ENCODE measurements at places on chromosomes 7 and 10.

GRCh38 chr10:85012305-85012704 lies 683.9 kb downstream of the CCSER2 start:
- DNase-seq: no peak

GRCh38 chr10:14185316-14186045 lies 145.2 kb downstream of the FRMD4A start:
- DNase-seq: no peak

GRCh38 chr10:60372436-60372835 lies 17.2 kb downstream of the ANK3 start:
- no peak for DNase-seq

DNA sequence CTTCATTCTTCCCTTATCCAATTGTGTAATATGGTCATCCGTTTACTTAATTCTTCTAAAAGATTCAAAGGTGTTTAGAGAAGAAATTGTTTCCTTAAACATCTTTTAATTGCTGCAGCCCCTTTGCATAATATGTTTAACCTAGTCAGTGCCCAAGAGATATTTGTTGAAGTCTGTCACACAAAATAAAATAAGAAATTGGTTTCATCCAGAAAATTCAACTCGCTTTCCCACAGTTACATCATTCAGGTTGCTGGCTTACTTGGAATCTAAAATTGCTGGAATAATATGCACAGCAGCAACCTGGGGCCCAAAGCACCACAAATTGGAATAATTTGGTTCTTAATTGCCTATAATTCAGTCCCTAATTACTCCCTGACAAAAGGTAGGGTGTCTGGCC lies 155.1 kb upstream of the ETV1 start:
- no peak for DNase-seq

- peak; percentile 93 for DNase-seq
These were observed 453.7 kb downstream of the SDK1 start for GRCh38 chr7:3754493-3755341.

DNA sequence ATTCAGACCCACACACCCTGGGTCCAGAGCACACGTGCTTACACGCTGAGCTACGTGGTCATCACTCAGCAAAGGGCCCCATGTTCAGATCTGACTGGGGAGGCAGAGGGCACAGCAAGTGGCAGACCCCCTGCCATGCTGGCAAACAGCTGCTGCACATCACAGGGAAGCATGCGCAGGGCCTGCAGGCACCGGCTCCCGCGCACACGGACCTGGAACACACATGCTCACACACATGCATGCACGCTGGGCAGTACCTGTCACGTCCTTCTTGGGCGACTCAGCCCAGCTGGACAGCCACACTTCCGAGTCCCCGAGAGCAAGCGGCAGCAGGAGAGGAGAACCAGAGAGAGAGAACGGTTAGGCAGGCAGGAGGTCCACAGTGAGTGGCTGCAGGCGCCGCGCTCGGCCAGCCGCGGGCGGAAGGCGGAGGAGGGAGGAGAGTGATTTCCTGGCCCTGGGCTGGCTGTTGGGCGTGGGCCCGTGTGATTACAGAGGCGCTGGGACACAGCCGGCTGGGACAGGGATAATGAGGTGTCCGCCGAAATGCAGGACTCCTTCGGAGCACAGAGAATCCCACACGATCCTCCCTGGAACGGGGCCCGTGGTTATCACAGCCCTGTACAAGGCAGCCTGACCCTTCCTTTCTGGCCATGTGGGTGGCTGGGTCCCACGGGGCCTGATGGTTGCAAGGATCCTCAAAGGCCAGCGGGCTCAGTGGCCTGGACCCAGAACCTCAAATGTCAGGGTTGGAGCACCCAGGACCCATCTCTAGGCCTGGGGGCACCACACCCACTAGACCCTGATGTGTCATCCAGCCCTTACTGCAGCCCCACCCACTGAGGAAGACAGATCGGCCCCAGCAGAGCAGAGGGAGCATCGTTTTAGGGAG lies 175.1 kb downstream of the NEURL1 start:
- DNase-seq: no peak

DNA sequence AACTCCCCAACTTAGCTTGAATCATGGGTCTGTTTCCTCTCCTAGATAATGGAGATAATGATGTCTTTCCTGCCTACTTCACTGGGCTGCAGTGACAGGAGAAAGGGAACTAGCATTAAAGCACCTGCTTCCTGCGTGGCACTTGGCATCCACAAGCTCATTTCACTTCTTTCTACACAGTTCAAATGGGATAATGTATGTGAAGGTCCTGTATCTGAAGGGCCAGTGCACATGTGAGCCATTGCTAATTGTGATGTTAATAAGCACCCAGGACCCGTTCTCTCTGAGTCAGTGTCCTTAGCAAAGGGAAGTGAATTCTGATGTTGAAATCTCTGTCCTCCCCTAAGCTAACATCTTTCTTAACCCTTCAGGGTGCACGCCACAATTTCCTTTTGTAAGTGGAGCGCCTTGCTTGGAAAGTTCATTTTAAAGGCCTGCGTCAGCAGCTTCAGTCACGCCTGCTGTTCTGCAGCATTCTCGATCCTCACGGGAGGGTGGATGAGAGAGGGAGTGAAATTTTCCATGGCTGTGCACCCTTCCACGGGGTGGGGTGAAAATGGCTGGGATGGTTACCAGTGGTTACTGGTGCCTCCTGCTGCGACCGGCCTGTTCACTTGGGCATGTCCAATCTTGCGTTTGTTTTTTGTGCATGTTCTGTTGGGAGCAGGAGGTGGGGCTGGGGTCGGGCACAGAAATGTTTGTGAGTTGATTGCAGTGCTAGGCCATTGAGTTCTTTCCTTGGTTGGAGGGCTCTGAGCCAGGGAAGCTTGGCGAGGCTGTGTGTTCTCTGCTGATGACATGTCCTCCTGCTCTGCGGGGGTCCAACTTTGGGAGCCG lies 59.2 kb downstream of the HK1 start:
- no peak for DNase-seq

GRCh38 chr10:70664702-70665195 lies 7.6 kb upstream of the ADAMTS14 start:
- peak; percentile 23 for DNase-seq

- no peak for DNase-seq
These were observed 32.1 kb upstream of the PTPN12 start for GRCh38 chr7:77504951-77505350.

DNA sequence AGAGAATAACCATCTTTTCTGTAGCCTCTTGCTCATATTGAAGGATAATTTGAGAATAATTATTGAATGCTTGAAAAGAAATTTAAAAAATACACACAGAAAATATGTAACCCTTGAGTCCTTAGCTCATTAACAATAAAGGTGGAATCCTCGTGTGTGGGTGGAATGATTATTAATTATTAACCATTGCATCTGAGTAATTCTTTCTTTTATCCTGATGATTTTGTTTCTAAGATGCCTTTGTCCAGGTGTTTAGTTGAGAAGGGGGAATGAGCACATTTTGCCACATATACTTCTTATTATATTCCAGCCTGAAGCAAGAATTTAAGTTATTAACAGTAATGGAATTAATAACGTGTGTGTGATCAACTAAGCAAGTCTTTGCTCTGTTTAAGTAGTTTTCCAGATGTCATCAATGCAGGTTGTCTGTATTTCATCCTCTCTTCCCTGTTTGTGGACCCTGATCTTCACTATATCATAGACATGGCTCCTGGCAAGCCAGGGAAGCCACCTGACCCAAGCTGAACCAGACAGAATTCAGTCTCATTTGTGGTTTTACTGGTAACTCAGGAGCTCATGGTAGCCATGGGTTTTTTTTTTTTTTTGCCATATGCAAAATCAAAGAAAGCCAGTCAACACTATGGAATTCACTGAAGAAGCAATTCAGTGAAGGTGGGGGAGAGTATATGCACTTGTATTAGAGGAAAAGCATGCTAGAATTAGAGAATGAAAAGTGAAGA lies 144.3 kb downstream of the KIF20B start:
- DNase-seq: no peak

- no peak for DNase-seq
These were observed 41.2 kb upstream of the C10orf71 start for GRCh38 chr10:49257626-49258349.

DNA sequence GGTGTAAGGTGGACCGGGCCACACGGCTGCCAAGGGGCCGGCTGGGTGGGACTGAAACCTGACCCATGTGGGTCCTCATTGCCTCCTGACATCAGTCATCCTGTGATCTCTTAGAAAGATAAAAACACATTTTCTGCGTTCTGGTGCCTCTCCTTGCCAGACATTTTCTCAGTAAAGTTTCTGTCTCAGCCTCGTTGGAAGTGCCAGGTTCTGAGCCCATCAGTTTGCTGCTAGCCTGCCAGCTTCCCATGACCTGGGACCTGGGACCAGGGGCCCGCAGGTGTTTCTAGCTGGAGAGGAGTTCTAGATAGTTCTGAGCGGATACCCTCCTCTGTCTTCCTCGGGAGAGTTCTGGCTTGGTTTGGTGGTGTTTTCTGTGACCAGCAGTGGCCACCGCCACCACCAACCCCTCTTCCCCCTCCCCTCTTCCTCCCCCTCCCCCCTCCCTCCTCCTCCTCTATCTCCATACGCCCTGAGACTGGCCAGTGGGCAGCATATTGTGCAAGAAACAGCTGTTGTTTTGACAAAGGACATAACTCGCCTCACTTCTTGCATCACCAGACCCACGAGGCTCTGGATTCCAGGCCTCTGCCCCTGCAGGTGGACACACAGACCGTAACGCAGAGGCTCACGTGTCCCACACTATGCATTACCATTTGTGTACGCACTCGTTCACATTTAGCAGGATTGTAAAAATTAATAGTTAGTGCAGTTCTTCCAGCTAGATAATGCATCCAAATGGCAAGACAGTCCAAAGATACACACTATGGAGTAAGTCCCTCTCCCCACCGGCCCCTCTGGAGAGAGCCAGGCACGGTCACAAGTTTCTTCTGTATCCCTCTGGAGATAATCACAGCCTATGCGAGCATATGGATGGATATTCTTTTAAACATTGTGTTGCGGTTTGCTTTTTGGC lies 94.6 kb downstream of the CUX1 start:
- no peak for DNase-seq

DNA sequence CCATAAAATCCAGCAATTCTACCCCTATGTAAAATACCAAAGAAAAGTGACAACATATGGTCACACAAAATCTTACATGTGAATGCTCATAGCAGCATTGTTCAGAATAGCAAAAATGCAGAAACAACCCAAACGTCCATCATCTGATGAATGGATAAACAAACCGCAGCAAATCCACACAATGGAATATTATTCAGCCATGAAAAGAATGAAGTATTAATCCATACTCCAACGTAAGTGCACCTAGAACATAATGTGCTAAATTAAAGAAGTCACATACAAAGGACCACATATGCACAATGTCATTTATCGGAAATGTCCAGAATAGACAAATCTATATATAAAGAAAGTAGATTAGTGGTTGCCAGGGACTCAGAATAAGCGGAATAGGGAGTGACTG lies 57.4 kb downstream of the SMURF1 start:
- no peak for DNase-seq

- DNase-seq: no peak
These were observed 4.3 kb downstream of the EBF3 start for GRCh38 chr10:129959544-129960480.

DNA sequence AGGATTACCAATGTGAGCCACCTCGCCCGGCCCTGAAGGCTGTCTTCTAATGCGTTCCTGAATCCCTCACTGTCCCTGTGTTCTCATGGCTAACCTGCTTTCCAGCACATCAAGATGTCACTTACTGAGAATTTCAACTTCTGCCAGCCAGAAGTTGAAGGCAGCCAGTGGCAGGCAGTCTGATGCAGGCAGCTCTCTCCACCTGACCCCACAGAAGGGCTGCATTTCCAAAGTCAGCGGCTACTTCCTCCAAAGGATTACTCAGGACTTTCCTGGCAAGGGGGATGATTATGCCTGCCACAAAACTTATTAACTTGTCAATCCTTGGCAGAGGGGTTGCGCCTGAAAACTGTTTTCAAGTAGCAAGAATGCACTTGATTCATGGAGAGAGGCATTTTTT lies 1219.4 kb downstream of the TYW1 start:
- DNase-seq: no peak

GRCh38 chr7:48742079-48742798 lies 182.1 kb upstream of the CDC14C start:
- no peak for DNase-seq

DNA sequence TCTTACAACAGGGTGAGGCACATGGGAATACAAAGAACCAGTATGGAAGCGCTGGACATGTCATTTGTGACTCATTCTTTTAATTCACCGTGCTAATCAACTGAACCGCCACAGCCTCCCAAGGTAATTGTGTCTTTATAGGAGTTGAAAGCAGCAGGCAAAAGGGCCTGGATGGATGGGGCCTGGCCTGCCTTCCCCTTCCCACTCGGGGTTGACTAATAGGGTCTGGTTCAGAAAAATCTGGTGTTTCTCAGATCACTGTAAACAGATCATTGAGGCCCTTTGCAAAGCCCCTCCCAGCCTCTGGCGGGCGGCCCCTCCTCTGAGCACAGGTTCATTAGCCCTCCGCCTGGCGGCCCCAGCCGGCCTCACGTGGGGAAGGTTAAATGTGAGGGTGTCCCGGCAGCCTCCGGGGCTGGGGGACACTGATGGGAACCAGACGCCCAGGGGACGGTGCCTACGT lies 100.8 kb downstream of the EBF3 start:
- no peak for DNase-seq

DNA sequence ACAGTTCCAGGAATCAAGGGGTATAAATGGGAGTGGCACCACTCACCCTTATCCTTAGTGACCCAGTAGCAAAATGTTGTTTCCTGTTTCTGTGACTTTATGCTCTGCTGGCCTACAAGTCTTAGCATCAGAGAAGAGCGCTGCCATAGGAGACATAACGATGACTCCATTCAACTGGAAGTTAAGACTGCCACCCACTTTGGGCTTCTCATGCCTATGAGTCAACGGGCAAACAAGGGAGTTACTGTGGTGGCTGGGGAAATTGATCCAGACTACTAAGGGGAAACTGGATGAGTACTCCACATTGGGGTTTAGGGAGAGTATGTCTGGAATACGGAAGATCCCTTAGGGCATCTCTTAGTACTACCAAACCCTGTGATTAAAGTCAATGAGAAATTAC lies 40.6 kb upstream of the PIK3CG start:
- DNase-seq: no peak

DNA sequence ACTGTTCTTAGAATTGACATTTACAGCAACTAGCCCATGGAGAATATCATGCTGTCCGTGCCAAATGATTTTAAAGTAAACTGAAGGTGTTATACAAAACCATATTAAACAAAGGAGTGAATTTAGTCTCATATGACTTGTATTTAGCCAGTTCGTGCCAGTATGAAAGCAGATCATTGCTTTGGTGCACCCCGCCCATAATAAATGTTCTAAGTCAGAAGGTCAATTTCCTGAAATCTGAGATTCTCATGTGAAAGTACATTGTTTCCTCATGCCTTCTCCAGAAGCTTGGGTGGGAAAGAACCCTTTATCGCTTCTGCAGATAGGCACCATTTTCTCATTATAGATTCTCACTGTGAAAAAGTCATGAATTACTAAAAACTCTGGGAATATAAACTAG lies 106.4 kb downstream of the CAMK1D start:
- no peak for DNase-seq

Measured in NCI-H2029 treated with DMSO at 0.1 percent for 48 hours (cell line).